ENCODE measurements at places on chromosomes 1 and 21.
A peak's percentile ranks its signal among the peaks of the same experiment; 100 is the strongest.

DNA sequence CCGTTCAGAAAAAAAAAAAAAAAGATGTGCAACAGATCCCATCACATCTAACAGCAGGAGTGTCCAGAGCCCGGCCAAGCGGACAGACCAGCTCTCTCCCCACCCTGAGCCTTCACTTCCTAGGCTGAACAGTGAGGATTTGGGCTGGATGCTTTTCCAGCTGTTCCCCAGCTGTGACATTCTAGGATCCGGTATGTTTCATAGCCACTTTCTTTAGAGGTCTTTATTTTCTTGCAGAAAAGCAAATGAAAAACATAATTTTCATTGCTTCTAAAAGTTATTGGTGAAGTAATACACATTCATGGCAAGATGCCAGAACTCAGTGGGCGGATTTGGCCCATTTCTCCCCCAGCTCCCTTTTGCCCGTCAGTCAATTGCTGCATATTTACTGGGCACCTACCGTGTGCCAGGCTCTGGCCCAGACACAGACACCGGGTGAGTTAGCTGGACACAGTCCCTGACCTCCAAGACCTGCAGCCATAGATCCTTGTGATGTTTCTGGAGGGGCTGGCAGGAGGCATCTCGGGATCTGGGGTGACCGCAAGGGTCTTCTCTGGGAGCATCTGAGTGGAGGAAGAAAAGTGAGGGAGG lies 213.7 kb upstream of the VAMP3 start:
- no peak for DNase-seq

GRCh38 chr1:102970496-102971078 lies 137.7 kb downstream of the COL11A1 start:
- DNase-seq: no peak

GRCh38 chr1:198638894-198639635 lies at the start of gene PTPRC:
Gene PTPRC (plus strand): TSS chr1:198639040. CDS start chr1:198639269, 229 bp downstream.
- no peak for DNase-seq

- no peak for DNase-seq
Measured at GRCh38 chr1:240612811-240613210, 856 bp upstream of the GREM2 start.

DNA sequence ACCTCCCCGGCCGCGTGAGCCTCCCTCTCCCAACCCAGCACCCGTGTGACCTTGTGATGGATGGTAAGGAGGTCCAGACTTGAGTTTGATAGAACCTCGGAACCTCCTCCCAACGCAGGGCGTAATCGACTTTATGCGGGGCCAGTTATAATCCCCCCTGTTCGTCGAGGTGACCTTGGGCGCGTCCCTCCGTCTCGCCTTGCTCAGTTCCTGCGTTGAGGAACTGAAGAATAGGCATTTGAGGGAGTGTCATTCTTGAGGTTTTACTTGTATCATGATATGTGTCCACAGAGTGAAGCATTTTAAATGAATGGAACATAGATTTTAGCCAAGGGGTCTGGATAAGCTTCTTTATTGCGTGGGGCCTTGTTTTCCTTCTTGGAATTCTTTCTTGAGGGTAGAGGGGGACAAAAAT lies 433 bp downstream of the TIMM17A start:
- DNase-seq: no peak

DNA sequence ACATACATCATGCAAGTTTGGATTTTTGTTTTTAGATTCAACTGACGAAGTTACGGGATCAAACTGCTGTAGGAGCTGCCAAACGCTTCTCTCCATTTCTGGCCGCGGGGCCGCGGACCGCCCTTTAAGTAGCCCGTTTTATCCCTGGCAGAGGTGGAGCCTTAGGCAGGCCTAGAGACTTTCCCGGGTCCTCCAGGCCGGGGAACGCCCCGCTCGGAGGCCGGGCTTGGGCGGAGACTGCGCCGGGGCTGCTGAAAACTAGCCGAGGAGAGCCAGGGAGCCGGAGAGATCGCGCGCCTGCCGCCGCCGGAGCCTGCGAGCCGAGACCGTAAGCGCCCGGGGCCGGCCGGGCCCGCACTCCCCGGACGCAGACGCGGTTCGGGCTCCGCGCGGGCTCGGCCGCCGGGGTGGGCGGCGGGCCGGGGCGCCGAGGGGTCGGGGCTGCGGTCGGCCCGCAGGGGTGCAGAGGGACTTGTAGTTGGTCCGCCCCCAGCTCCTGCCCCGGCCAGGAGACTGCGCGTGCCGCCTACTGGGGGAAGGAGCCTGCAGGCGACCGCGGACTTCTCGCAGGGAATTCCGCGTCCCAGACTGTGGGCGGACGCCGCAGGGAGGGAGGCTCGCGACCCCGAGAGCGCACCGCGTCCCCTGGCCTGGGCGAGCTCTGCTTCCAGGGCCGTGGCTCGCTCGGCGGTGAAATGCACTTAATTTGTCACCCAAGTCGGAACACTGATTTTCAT lies at the start of gene EPHX1:
Gene EPHX1, plus strand, starts transcription at position 283 of the 737 bp plus-strand sequence. CDS start 18,606 bp downstream, outside the sequence.
- peak; percentile 67 for DNase-seq

DNA sequence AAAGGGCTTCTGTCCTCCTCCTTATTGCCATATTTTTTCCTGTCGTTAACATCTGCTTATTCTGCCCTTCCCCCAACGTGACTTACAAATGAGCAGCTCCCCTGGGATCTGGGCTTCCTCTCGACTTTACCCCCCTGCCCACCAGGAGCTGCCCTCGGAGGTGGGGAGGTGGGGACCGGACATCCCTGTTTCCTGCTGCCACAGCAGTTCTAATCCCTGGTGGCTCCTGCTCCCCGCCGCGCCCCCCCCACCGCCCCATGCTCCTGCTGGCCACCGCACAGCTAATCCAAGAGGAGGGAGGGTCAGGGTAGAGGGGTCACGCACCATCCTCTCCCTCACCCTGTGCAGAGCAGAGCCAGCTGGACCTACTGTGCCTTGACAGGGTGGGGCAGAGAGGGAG lies 4.4 kb upstream of the SLC27A3 start:
- no peak for DNase-seq

DNA sequence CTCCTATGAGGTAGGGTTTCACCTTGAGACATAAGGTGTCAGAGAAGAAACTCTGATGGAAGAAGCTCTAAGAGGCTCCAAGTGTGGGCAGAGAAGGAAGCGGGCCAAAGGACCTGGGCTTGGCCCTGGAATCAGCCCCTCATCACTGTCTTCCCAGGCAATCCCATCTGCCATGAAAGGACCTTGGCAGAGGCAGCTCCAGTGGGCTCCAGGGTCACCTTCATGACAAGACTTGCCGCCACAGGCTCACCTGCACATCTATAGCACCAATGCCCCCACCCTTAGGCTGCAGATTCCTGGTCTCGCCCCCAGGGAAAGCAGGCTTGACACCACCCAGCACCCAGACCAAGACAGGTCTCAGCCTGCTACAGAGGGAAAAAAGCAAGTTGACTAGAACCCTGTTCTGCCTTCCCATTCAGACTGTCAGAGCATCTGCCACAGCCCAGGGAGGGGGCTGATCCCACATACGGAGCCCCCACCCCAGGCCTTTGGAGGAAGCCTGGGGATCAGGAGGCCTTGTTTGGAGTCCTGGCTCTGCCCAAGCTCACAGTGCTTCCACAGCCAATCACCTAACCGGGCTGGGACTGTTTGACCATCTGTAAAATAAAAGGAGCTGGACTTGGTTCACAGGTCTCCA lies 490 bp upstream of the FAM110D start:
- DNase-seq: no peak

DNA sequence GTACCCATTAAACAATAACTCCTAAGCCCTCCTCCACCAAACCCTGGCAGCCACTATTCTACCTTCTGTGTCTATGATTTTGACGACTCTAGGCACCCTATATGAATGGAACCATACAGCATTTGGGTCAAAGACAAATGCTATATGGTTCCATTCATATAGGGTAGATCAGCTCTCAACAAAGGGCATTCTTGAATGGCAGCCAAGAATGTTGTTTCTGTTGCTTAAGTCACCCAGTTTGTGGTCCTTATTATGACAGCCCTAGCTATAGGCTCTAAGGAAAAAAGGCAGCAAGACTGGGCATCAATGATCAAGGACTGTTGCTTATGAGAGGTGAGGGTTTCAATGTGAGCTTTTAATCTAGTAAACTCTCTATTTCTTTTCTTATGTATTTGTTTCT lies 4.7 kb upstream of the SLC5A9 start:
- no peak for DNase-seq

DNA sequence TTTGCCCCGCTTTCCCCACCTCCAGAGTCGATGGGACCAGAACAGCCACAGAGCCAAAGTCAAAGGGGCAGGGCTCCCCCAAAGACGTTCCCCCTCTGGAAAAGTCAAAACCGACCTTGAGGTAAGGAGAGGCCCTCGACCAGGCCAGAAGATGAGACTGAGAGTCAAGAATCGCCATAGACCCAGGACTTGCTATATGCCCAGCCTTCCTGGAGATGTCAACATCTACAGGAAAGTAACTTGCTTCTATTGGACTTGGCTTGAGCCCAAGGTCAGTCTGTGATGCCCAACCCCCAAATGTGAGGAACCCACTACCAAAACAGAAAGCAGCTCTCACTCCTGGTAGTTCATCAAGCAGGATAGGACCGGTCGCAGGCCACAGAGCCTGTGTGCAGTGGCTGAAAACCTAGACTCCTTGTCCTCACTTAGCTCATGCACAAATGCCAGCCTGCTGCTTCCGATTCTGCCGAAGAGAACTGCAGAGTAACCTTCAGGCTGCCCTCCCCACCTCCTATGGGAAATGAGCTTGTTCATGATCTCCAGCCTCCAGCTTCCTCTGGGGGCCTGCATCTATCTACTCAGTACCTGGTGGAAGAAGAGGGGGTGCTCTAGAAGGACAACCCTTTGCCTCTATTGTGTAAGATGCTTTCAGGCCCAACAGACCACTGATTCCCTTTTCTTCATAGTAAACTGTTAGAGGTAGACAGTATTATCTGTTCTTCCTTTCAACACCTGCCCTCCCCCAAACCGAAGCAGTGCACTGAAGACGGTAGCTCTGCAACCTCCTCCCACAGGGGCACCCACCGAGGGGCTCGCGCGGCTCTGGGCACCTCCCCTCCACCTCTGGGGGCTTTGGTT lies 1.4 kb downstream of the ACOT7 start:
- DNase-seq: no peak

DNA sequence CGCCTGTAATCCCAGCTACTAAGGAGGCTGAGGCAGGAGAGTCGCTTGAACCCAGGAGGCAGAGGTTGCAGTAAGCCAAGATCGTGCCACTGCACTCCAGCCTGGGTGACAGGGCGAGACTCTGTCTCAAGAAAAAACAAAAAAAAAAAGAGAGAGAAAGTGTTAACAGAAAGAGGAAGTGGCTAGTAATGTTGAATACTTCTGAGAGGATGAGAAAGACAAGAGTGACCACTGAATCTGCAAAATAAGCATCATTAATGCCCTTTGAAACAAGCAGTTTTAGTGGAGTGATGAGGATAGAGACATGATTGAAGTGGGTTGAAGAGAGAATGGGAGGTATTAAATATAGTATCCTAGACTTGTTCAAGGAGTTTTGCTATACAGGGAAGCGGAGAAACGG lies 11.7 kb downstream of the MPZ start:
- DNase-seq: no peak

- DNase-seq: no peak
Measured at GRCh38 chr1:36212782-36213181, 11.5 kb upstream of the THRAP3 start.

- DNase-seq: peak; percentile 76
Measured at GRCh38 chr1:205523891-205524793, 19.7 kb downstream of the CDK18 start.

DNA sequence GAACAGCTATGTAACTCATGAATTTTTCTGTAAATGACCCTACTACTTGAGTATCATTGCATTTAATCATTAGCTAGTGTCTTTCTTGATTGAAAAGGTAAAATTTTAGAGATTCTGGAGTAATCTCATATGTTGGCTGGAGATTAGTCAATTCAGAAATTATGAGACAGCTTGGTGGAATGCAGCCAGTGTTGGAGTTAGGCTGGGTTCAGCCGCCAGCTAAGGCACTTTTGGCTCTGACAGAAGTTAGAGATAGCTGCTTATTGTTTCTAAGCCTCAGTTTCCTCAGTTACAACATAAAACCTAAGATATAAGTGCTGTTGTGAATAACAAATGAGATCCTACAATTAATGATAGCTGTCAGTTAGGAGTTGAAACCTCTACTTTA lies 49.4 kb downstream of the TBCE start:
- DNase-seq: no peak

DNA sequence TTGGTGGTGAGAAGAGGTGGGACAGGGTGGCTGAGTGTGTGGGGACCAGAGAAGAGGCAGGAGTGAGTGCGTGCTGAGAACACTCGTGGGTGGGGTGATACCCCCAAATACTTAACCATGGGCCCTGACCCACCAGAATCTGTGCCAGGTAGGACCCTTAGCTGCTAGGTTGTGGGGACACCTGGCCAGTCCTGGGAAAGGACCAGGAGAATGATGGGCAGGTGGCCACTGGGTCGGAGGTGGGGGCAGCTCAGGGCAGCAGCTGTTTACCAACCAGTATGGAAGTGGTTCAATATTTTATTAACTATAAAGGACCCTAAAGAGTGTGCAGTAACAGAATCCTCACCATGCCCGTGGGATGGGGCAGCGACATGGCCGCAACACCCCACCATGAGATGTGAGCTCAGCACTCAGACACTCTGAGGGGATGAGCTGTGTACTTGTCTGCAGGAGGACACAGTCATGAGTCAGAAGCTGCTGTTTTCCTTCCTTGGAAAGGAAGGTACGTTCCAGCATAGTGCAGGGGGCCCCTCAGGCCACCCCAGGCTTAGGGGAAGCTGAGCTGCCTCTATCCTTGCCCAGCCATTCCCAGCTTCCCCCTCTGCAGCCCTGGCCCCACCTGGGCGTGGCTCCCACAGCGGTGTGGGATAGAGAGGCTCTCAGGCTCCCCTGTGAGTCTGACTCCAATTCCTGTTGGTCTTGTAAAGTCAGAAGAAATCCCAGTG lies 25.4 kb downstream of the TEX35 start:
- no peak for DNase-seq
